Left renal pelvis (tissue), 4 donors: ENCODE measurements at places on chromosomes 3 and 15.

- no peak for DNase-seq
Observed at GRCh38 chr3:177451864-177452830, 254.9 kb upstream of the TBL1XR1 start.

DNA sequence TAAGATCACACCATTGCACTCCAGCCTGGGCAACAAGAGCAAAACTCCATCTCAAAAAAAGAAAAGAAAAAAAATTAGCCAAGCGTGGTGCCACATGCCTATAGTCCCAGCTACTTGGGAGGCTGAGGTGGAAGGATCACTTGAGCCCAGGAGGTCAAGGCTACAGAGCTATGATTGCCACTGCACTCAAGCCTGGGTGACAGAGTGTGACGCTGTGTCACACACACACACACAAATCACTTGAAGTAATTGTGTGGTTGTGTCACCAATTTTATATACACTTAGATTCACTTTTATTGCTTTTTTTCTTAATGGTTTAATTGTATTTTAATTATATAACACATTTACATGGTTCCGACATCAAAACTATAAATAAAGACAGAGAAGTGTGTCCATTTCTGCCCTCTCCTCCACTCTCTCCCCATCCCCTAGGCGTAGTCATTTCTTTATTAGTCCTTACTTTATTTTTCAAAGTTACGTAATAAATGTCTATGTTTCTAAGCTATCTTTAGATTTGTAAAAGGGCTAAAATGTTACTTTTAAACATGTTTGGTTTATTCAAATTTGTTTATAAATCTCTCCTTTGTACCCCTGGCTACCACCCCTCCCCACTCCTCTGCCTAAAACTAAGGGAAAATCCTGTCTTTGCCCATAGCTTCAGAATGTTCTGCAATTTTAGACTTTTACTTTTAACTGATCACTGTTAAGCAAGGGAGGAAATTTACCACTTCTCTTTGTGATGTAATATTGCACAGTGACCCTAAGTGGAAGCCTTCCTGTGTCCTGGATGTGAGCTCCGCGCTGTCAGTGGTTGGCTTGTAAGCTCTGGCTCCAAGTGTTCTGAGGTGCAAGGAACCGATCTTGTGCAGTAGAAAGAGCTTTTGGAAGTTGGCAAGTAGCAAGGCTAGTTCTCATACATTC lies 10.8 kb upstream of the VILL start:
- DNase-seq, result no peak

DNA sequence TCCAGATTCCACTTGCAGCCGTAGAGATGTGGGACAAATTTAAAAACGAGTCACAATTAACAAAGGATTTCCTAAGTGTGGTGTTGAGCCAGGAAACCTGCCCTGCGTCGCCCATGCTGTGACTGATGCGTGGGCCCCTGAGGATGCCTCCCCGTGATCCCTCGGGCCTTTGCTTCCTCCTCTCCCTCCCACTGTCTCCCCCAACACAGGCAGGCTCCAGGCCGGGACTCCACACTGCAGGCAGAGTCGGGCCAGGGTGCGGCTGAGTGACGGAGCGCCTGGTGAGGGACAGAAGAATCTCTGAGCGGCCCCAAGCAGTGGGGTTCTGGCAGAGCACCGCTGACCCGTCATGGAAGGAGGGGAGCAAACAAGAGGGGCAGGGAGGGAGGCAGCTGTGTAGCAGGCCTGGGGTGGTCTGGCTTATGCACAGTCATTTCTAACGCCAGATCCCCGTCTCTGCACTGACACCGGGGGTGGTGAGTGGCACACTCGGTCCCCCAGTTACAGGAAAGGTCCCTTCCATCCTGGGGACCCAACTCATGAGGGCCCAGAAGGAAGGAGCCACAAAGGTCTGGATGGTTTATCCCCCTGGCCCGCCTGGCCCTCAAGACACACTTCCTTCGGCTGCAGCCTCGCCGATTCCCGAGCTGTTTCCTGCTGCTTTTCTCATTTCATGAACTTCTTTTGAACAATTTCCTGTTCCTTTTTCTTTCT lies 91.0 kb downstream of the XXYLT1 start:
- no peak for DNase-seq

DNA sequence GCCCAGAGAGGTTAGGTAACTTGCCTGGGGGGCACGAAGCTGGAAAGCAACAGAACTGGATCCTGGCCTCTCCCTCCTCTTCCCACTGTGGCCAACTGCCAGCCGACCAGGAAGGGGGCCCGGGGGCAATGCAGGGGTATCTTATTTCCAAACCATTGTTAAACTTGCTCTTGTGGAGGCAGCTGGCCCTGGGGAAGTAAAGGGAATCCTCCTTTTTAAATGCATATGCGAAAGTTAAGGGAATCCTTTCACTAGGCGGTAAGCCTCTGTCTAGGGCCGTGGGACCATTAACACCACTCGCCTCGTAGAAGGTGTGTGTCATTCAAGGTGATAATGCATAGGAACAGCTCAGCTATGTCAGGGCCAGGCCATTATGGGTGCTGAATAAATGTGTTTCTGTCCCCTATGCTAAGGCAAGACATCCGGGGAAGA lies 68.6 kb downstream of the ST6GAL1 start:
- no peak for DNase-seq

DNA sequence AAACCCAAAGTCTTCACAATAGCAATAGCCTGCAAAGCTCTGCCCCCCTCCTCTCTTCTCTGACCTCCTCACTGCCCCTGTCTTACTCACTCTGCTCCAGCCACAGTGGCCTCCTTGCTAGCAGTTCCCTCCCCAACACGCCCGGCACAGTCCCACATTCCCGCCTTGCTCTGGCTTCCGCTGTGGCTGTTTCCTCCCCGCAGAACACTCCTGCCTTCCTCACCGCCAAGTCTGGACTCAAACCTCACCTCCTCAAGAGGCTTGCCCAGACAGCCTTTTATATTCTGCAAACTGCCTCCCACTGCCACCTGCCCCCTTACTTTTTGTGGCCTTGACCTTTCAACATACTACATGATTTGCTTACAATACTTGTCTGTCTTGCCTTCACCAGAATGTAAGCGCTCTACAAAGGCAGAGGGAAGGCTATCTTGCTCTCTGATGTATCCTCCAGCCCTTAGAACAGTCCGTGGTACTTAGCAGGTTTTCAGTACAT lies 406 bp upstream of the MPI start:
- DNase-seq, result no peak

DNA sequence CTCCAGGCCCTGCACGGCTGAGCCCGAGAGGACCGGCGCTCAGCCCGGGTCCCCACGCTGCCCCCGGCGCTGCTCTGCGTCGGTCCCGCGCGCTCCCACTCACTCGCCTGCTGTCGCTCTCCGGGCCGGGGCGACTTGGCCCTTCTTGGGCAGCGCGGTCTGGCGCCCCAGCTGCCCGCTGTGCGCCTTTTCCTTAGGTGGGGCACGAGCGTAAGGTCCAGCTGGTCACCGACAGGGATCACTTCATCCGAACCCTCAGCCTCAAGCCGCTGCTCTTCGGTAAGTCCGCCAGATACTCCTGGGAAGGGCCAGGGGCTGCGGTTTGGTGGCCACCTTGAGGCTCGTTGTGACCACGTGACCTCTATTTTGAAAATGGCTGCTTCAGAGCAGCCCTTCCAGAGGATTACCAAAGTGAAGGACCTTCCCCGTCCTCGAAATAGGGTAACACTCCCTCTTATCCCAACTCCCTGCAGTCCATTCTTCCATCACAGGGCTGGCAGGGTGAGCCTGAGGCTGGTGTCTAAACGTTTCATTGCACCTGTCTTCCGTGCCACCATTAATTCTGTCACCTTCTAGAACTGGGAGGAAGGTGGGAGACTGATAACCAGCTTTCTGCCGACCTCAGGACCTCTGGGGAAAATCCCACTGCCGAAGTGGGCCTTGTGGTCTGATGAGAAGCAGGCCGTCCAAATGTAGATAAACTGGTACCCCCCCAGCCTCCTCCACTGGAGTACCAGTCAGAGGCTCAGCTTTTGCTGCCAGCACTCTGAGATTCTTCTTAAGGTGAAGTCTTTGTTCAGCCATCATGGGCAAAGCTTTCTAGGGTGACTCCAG lies 812 bp downstream of the P4HTM start:
- DNase-seq, result no peak

GRCh38 chr3:180002006-180002405 lies 34.7 kb downstream of the PEX5L start:
- DNase-seq, result no peak

DNA sequence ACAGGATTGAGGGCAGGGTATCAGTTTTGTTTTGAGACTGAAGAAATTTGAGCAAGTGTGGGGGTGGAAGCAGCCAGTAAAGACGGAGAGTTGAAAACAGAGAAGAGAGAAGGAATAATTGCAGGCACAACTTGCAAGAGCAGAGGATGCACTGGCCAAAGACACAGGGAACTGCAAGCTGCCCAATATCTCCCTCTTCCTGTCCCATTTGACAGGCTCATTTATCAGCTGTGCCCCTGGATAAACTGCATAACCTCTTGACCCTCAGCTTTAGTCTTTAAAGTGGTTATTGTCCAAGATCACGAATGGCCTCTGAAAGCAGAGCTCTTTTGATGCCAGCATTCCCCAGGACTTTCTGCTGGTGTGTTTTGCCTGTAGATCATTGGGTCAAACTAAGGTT lies 5.0 kb upstream of the RAMAC start:
- no peak for DNase-seq

DNA sequence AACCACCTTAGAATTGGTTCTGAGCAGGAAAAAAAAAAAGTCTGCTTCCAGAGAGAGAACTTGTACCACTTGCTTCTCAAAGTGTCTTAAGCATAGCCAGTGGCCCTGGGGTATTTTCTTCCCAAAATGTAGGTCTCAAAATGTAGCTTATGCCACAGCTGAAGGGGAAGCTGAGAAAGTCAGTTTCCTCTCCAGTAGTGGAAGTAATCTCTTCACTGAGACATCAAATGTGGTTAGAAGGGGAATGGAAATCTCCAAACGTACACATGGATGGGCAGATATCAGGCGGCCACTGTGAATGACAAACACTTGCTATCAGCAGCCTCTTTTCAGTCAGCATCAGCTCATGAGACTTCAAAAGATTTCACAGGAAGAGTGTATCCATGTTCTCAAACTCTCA lies 841.2 kb downstream of the TUSC7 start:
- DNase-seq, result no peak

DNA sequence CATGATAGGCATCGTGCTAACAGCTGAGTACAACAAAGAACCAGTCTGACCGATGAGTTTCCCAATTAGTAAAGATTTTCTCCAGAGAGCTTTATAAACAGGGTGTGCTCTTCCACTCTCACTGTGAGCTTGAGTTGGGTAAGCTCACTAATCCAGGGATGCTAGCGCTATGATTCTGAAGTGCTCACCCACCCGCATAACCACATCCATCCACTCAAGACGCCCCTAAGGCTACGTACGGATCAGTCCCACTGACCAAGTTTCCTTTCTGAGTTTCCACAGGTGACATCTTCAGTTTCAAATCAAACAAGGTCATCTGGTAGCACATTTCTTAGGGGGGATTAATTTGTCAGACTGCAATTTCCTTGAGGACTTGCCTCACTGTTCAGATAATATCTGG lies 141.1 kb upstream of the ABI3BP start:
- no peak for DNase-seq

- no peak for DNase-seq
Observed at GRCh38 chr3:188976407-188976806, 195.4 kb upstream of the TPRG1 start.

GRCh38 chr3:48240000-48240963 lies 622 bp upstream of the ZNF589 start:
- no peak for DNase-seq

GRCh38 chr3:109640146-109640652 lies 302.9 kb upstream of the DPPA4 start:
- DNase-seq, result no peak

- DNase-seq, result no peak
Observed at GRCh38 chr15:95598251-95598855, 732.1 kb upstream of the NR2F2 start.

- no peak for DNase-seq
Observed at GRCh38 chr15:31317421-31318327, 9.0 kb upstream of the KLF13 start.

- DNase-seq, result no peak
Observed at GRCh38 chr15:80170596-80170995, 17.8 kb downstream of the FAH start.

GRCh38 chr3:10941972-10942371 lies 50.6 kb upstream of the SLC6A1 start:
- DNase-seq, result no peak

DNA sequence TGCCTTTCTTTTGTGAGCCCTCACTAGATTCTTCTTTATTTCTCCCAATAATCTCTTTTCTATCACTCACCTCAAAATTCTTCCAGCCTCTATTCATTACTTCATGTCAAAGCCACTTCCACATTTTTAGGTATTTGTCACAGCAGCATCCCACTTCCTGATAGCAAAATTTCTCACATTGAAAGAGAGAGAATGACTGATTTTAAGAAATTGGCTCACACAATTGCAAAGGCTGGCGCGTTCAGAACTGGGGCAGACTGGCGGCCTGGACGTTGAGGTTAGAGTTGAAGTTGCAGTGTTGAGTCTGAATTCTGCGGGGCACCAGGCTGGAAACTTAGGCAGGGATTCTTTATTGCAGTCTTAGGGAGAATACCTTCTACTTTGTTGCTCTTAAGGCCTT lies 117.9 kb downstream of the LRRC28 start:
- DNase-seq, result no peak
